Smooth muscle cell of the brain vasculature (primary cell): ENCODE measurements at places on chromosomes 6 and 20.

GRCh38 chr20:50776122-50776817 is 18.6 kb upstream of the BCAS4 start:
- no peak for DNase-seq

GRCh38 chr20:36173451-36173933 is 19.0 kb downstream of the EPB41L1 start:
- no peak for DNase-seq

DNA sequence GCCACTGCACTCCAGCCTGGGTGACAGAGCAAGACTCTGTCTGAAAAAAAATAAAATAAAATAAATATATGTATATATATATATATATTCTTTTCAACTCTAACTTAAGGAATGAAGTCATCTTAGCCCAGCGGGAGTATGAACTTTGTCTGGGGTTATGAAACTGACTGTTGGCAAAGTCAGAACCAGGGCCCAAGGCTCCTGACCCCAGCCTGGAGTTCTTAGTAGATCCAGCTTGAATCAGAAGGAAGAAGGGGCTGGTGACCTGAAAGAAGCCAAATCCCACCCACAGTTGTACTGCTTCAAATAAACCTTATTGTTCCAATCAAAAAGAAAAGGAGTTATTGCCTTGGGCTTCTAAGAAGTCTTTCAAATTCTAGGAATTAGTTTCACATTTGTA is 83.1 kb upstream of the MAP7 start:
- DNase-seq: no peak

DNA sequence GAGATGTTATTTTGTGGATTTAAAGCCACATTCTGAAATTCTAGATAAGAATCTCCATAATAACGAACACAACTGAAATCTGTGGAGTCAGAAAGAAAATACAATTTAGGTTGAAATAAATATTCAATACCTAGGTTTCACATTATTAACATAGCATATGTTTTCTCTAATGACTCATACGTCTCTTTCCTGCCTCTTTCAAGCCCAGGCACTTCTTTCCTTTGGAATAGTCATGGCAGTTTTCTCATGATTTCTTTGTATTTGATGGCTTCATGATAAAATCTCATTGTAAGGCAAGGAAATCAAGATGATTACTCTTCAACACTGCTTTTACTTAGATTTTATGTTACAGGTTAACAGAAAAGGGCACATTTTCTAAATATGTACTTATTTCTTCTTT is 803.7 kb downstream of the PHF3 start:
- DNase-seq: no peak

DNA sequence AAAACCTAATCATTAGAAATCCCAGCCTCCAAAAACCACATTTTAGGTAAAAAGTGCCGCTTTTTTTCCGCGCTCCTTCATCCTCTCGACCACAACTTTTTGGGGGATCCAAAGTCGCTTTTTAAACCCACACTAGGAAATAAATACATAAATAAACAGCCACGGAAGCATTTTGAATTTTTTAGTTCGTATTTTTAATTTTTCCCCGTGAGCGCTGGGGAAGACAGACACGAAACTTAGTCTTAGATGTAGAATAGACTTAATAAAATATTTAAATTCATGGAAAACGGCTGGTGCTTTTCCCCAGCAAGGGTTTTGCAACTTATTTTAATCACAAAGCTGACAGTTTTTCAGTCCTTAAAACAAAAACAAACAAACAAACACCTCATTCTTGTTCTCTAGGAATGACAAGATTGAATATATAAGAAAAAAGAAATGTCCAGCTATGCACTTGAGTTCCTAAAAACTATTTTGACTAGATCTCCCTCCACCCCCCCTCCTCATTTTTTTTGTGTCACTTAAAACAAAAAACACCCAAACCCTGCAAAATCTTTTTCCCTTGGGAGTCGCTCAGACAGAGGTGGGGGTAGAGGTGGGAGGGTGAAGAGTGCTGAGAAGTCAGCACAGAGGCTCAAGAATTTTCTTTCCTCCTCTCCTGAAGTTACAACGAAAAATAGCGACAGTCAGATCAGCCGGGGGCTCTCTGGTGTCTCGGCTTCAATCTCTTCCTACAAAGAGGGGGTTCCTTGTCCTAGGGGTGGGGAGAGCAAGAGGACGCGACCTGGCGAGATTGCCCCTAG is 43.4 kb upstream of the SUPT3H start:
- DNase-seq: no peak

GRCh38 chr20:638579-638978 is 14.4 kb downstream of the SRXN1 start:
- no peak for DNase-seq

GRCh38 chr6:1378065-1379016 is 11.0 kb upstream of the FOXF2 start:
- DNase-seq: no peak
